Bone marrow (tissue), 2 donors: ENCODE measurements at places on chromosomes 7 and 10.

DNA sequence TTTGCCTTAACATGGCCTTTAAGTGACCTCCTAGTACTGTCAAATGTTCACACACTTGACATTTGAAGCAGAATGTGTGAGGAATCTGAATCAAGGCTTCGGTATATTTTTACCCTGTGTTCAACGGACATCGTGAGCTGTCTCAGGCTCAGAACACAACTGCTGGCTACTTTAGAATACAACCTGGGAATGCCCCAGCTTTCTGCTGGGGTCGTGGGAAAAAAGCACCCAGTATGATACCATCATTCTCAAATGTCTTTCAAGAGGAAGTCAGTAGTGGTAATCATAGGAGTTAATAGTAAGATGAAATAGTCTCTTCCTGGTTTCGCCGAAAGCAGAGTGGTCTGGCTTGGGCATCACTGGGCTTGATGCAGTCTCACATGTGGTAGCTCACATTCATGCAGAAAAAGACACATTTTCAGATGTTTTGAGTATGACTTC is 67.2 kb downstream of the CREB5 start:
- DNase-seq, result no peak

- DNase-seq, result no peak
These were observed 9.2 kb downstream of the USP54 start for GRCh38 chr10:73581918-73582317.

GRCh38 chr7:75772081-75773077 is at the start of gene CCL26:
Gene CCL26 (minus strand): TSS chr7:75772211. CDS start chr7:75772176, 35 bp downstream.
- DNase-seq, result no peak

DNA sequence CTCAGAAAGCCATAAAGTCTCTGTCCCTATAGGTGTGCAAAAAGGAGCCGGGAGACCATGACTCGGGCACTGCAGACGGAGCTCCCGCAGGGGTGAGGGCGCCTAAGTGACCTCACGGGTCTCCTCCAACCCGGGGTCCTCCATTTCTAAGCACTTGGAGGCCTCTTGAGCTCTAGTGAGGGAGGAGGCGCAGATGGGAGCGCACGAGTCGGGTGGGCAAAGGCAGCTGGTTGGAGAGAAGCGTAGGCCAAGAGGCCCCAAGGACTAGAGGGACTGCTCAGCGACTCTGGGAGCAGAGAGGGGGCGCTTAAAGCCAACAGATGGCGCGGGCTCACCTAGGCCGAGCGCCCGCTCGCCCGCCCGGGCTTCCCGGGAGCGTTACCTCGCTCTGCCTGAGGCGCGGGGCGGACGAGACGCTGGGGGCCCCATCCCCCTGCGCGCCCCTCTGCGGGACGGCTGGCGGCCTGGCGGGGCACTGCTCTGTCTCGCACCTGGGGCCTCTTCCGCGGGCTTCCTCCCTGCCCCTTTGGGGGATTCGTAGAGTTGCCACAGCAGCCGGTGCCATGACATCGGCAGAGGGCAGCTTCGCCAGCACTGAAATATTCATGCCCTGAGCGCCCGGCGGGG is 523 bp upstream of the CDH23 start:
- DNase-seq, result no peak

GRCh38 chr7:13982940-13983677 is 6.4 kb downstream of the ETV1 start:
- no peak for DNase-seq

- DNase-seq, result no peak
These were observed 72.8 kb downstream of the ALOX5 start for GRCh38 chr10:45446858-45447257.

- no peak for DNase-seq
These were observed 31.4 kb downstream of the OAT start for GRCh38 chr10:124387078-124387874.
